ENCODE measurements at places on chromosomes 6 and 20.

GRCh38 chr6:85670573-85670972, 27.9 kb upstream of the SYNCRIP start:
- peak; percentile 30 for DNase-seq

DNA sequence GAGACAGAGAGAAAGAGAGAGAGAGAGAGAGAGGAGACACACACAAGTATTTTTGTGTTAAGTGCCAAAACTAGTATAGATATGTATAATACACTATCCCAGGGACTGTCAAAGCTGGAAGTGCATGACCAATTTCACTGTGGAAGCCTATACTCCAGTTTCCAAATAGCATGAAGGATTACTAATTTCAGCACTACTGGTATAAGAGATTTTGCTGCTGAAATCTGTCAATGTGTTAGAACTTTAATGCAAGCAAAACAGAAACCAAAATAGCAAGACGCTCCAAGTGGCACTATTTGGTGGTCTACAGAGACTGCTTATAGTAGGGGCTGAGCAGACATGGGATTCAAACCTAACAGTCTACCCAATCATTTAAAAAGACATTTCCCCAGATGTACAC, 284.8 kb downstream of the BTBD9 start:
- no peak for DNase-seq

- DNase-seq = no peak
Observed at GRCh38 chr20:22995923-22996322, 39.2 kb upstream of the SSTR4 start.

DNA sequence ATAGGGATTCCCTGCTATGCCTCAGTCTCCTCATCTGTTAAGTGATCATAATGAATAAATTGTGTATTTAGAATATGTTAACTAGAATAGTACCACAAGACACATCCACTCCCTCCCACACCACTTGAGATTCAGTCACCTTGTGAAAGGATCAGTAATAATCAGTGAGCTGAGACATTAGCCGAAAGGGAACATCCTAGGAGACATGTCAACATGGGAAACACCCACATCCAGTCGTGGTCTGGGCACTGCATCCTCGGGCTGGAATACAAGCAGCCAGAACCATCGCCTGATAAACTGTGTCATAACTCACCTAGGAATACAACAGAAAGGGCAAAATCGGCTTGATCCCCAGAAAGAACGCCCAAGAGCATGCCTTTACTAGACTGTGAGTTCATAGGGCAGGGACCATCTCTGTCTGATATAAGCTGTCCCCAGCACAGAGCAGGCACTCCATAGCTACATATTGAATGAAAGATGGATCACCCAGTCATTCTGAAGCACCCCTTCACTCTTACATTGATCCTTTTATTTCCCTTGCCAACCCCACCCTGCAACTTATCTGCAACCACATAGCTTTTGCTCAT, 23.9 kb downstream of the RIPOR2 start:
- no peak for DNase-seq

GRCh38 chr6:170475118-170475517, 78.0 kb downstream of the PSMB1 start:
- DNase-seq = no peak

GRCh38 chr6:158439255-158439654, 120.6 kb upstream of the TMEM181 start:
- no peak for DNase-seq

- DNase-seq = no peak
Observed at GRCh38 chr20:4713401-4713800, 8.3 kb upstream of the PRND start.

Measured in cerebellar cortex (tissue), 1 donor.